NCI-H524 treated with DMSO at 0.1 percent for 48 hours (cell line): ENCODE measurements at places on chromosomes 7 and 10.

DNA sequence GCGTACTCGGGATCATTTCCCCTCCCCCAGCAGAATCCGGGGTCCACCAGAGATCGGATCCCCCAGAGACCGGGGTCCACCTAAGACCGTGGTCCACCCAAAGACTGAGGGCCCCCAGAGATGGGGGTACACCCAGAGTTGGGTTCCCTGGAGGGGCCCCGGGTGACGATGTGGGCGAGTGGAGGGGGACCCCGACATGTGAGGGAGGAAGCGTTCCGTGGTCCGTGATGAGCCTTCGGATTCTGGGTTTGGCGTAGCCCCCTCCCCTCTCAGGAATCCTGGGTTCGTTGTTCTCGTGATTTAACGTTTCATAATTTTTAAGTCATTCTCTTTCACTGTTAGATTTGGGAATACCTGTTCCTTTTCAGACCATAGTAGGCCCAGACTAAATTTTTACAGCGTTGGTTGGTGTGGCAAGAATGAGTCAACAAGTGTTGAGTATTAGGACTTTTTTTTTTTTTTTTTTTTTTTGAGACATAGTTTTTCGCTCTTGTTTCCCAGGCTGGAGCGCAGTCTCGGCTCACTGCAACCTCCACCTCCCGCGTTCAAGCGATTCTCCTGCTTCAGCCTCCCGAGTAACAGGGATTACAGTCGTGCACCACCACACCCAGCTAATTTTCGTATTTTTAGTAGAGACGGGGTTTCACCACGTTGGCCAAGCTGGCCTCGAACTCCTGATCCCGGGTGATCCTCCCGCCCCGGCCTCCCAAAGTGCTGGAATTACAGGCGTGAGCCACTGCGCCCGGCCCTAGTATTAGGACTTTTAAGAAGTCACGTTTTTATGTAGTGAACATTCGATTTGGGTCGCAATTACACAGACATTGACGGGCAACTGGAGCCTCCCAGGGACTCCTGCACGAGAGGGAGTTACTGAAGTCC, 672 bp downstream of the GTPBP4 start:
- no peak for DNase-seq

- no peak for DNase-seq
Measured at GRCh38 chr7:148919859-148920258, 35.8 kb upstream of the EZH2 start.

- DNase-seq, result no peak
Measured at GRCh38 chr7:120760050-120760449, 97.9 kb downstream of the TSPAN12 start.

DNA sequence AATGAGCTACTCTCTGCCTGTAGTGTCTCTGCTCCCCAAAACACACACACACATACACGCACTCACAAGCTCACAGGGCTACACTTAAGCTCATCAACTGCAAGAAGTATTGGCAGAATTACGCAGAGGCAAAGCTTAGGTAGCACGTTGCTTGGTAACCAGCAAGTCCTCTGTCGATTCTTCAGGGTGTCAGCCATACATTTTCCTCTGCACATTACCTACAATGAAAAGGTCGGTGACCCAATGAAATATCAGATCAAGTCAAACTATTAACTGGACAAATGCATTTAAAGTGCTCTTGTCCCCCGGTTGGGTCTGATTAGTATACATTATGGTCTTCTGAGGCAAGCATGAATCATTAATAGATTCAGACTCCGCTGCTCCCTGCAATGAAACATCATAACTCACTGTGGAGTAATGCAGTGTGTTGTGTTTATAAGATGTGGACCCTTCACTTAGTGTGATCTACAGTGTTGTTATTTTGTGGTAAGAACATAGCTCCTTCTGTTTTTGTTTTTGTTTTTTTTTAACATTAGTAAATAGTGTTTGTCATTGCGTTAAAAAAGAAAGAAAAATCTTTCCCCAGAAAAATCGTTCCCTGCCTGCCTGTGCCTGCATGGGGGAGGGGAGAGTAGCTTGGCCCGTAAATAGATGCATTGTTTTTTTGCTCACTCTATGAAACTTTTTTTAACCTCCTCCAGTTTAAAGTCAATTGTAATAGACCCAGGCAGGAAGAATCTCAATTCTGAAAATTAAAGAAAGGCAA, 325.5 kb downstream of the SFMBT2 start:
- DNase-seq, result no peak
